ENCODE measurements at places on chromosomes 5 and 9. TPM values are rescaled to one million over a fixed set of nuclear protein-coding genes. Genes with fewer than 3 reads are reported as not detected.

Gene ABO
- not detected for total RNA-seq

Gene DBN1
- total RNA-seq, result 81.5 TPM

DNA sequence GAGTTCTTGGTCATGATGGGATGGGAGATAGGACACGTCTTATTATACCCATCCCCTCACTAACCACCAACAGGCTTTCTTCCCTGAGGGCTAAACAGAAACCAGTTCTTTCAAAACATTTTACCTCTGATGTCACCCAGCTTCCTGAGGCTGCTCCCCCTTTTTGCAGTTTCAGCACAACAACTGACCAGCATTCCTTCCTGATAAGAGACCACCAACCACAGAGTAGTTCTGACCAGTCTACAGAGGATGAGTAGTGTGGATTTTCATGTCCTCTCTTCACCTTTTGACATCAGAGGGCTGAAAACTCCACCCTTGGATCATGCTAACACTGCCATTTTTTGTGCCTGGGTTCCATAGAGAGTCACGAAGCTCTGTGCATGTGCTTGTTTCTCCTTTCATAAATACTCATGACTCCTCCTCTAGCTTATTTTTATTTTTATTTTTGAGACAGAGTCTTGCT, 82.6 kb downstream of the OSTF1 start:
- DNase-seq, result peak; percentile 47

- no peak for DNase-seq
These were observed 16.4 kb downstream of the JADE2 start for GRCh38 chr5:134541736-134542376.

DNA sequence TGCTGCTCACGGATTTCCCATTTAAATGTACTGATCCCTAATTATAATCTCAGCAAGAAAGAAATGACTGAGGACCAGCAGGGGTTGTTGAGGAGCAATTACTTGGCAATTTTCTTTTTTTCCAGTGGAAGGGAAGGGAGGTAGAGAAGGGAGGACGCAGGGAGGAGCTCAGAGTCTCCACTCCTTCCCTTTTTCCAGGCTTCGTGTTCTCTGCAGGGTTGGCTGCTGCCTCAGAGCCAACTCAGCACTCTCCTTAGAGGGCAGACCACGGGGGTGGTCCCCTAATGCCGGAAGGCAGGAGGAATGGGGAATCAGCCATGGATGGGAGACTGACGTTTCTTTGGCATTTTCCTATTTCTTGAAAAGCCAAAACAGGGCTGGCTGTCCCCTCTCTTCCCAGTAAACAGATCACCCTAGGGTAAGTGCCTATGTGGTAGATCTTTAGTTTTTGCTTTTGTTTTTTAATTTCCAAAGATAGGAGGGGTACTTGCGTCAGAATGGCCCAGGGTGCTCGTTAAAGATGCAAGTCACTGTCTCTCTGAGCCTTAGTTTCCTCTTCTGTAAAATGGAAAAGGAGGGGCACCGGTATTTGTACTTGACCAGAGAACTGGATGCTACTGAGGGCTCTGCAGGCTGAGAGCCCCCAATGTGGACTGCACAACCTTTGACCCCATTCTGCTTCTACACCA, 39.6 kb upstream of the LCP2 start:
- DNase-seq, result no peak

Gene SMC5
- total RNA-seq, result 39.4 TPM
